ENCODE measurements at places on chromosomes 5 and 9.

DNA sequence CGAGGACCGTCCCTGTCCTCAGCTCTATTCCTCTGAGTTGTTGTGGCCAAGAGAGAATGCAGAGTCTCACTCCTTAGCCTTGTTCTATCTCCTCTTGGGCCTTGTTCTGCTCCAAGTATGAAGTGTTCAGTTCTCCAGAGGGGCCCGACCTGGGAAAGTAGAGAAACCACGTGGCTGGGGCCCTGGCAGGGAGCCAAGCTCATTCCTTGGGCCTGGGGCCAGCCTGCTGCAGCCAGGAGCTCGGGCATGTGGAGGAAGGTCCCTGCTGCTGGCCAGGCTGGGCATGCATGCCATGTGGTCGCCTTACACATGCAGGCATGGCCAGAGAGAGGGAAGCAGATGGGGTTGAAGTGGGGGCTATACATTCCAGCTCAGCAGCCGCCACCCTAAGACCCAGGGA, 60.7 kb downstream of the COL27A1 start:
- DNase-seq, result peak; percentile 50

DNA sequence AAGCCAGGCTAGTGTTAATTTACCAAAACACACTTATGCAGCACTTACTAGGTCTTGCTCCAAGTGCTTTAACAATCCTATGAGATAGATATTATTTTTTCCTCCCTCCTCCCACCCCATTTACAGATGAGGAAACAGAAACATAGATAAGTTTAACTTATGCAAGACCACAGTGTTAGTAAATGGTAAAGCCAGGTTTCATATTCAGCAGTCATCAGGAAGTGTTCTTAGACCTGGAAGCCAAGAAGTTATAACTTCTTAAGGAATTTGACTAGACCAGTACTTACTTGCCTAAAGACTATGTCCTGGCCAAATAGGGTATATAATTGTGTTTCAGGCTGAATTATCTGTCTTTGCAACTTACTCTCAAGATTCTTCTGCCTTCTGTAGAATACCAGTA, 15.9 kb downstream of the ABHD17B start:
- no peak for DNase-seq

GRCh38 chr9:113341712-113342410, 1.8 kb upstream of the WDR31 start:
- peak; percentile 56 for DNase-seq

GRCh38 chr9:135050072-135050990, 37.1 kb upstream of the OLFM1 start:
- DNase-seq, result no peak

DNA sequence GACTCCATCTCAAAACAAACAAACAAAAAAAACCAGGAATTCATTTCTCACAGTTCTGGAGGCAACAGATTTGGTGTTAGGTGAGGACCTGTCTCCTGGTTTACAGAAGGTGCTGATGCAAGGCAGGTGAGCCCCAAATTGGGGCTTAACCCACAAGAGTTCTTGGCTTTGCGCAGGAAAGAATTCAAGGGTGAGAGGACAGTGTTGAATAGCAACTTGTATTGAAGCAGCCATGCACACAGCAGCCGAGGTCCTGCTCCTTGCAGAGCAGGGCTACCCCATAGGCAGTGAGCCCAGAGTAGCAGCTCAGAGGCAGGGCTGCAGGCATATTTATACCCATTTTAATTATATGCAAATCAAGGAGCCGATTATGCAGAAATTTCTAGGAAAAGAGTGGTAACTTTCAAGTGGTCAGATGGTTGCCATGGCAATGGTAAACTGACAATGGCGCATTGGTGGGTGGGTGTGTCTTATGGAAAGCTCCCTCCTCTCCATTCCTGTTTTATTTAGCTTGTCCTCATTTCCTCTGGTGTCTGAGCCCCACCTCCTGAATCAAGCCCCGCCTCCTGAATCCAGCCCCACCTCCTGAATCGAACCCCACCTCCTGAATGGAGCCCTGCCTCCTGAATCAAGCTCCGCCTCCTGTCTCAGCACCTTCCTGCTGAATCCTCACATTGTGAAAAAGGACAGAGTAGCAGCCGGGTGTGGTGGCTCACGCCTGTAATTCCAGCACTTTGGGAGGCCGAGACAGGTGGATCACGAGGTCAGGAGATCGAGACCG, 34.5 kb upstream of the COL5A1 start:
- DNase-seq, result peak; percentile 14

- DNase-seq, result no peak
Measured at GRCh38 chr5:179974946-179975712, 67.4 kb upstream of the TBC1D9B start.

DNA sequence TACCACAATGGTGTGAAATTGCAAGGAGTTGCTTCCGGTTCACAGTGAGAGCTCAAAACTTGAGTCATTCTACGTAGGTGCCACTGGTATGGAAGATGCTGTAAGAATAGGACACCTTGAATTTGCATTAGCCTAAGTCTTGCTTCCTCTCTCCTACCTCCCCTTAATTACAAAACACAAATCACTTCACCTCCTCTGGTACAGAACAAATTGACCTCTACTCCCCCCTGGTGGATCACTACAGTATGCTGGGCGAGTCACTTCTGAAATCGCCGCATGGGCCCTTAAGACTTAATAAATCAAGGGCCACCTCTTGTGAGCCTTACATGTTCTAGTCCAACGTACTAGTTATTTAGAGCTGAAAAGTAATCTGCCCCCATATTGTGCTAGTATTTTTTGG, 145.3 kb upstream of the SMARCA2 start:
- no peak for DNase-seq

GRCh38 chr9:81522716-81523551, 166.4 kb downstream of the TLE1 start:
- peak; percentile 27 for DNase-seq

DNA sequence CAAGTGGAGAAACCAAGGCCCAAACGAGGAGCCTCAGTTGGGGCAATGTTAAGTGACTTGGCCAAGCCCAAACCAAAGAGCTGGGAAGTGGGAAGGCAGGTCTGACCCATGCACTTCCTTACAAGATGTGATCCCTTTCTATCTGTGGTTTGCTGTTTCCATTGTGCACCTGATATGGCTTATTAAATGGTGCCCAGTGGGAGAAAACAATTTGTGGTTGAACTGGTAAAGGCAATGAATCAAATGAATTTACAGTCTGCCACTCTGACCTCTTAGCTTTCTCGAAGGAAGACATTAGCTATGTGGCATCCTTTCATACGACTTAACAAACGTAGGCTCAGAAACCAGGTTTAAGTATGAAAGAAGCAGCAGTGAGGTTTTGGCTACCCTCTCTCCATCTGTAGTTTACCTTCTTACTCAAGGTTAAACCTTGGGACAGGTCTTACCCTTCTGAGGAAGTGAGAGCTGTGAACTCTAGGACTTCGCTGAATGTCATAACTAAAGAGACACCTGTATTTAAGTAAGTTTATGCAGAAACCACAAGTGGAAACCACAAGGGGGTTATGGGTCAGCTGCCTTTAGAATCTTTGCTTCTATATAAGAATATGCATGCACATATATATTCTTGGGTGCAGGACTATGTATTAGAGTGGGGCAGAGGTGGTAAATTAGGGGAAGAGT, 100.5 kb upstream of the SPATA31D4 start:
- no peak for DNase-seq

GRCh38 chr5:175556794-175557193, 78.4 kb downstream of the SFXN1 start:
- DNase-seq, result no peak

- DNase-seq, result peak; percentile 15
Measured at GRCh38 chr9:125409637-125410521, 148.3 kb downstream of the GAPVD1 start.

DNA sequence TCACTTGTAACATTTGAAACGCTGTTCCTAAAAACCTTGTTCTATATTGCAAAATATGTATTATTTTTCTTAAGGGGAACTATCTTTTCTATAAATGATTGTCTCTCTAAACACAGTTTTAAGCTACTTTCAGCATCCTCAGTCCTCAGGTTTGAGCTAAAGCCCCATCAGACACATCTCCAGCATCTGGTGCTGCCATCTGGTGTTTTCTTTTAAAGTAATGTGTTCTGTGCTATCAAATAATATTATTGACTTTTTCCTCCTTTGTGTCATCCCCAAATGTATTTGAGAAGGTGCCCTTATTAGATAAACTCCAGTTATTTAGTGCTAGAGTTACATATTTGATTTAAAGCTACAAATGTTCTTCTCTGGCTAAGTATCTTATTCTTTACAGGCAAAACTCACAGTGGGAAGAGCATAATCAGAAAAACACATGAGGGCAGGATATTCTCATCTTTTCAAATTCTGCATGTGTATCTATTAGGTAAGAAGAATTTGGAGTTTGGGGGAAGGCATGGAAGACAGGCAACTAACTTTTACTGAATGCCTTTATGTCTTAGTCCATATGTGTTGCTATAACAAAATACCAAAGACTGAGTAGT, 27.5 kb downstream of the ZNF474 start:
- DNase-seq, result no peak

All from adrenal gland (tissue), 19 donors.